Stimulated activated CD8-positive, alpha-beta memory T cell treated with anti-CD3 and anti-CD28 coated beads, Interleukin-7, amount 100 ng/mL, for 1 hour (primary cell): ENCODE measurements at places on chromosomes 12 and 14.

- no peak for DNase-seq
Measured at GRCh38 chr12:42510823-42511222, 78.7 kb downstream of the PRICKLE1 start.

DNA sequence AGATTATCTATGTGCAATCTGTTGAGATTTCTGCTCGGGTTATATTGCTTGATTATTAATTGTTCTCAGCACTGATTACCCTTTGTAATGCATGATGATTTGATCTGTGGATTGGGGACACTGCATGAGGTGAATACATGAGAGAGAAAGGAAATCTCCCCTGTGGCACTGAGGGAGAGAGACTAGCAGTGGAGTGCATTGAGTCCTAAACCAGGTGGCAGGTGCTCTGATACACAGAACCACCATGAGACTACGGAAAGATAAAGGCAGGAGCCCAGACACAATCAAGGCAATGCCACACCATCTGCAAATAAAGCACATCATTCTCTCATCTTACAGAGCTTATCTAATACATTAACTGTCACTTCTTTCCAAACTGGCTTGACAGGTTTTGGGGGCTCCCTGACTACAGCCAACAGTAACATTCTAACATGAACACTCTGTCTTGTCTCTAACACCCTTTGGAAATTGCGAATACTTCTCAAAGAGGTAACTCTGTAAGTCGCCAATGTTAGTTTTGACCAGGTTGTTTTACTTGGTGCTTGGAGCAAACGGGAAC, 37.6 kb upstream of the TSPAN8 start:
- DNase-seq: no peak

DNA sequence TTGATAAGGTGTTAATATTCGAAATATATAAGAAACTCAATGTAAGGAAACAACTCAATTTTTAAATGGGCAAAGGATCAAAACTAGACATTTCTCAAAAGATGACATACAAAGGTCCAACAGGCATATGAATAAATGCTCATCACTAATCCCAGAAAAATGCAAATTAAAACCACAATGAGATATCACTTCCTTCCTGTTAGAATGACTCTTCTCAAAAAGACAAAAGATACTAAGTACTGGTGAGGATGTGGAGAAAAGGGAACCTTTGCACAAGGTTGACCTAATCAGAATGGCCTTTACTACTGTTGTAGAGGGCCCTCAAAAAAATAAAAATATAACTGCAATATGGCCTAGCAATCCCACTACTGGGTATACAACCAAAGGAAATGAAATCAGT, 383.4 kb downstream of the KCNH5 start:
- DNase-seq: no peak

GRCh38 chr12:111927346-111927745, 85.3 kb downstream of the MAPKAPK5 start:
- DNase-seq: no peak

DNA sequence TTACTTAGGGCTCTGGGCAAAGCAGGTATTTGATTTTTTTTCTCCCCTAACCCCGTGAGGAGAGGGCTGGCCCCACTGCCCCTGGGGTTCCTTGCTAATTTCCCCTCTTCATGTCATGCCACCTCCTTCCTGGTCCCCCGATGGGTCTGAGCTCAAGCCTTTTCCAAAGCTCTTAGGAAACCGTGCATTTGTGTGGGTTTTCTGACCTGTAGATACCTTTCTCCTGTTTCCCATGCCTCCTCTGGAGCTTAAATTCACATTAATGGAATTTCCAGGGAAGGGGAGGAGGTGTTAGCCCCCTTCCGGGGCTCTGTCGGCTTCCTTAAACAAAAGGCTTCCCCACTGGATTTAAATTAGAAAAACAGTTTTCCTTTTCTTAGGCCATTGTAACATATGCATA, 12.6 kb downstream of the SFSWAP start:
- DNase-seq: no peak

- DNase-seq: no peak
Measured at GRCh38 chr14:85468816-85469215, 61.1 kb upstream of the FLRT2 start.

DNA sequence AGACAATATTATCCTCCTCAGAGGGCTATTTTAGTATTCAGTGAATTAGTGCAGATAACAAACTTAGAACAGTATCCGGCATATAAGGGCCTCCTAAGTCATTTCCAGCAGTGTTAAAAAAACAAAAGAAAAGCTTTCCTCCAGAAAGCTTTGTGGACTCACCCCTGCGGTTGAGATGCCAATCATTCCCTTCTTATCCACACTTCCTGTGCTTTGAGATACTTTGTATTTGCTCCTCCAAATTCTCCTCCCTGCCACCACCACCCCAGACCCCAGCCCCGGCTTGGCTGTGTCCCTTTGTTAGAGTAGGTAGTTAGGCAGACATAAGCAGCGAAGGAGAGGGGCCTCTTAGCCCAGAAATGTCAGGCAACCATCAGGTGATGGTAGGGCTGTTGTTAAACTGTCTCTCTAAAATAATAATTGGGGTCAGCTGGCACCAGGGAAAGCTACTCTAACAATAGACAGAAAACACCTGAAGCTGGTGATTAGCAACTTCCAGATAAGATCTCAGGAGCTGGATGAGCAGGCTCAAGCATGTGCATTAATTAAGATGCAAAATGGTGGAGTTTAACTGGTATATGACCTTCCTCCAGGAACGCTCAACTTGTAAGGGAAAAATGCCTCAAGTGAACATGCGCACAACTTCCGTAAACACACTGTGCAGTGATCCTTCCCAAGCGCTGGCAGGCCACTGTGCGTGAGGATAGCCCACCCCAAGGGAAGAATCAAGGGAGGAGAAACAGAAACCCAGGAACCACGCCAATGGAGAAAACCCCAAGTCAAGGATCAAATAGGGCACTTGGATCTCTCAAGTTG, 152.1 kb upstream of the EEA1 start:
- no peak for DNase-seq

DNA sequence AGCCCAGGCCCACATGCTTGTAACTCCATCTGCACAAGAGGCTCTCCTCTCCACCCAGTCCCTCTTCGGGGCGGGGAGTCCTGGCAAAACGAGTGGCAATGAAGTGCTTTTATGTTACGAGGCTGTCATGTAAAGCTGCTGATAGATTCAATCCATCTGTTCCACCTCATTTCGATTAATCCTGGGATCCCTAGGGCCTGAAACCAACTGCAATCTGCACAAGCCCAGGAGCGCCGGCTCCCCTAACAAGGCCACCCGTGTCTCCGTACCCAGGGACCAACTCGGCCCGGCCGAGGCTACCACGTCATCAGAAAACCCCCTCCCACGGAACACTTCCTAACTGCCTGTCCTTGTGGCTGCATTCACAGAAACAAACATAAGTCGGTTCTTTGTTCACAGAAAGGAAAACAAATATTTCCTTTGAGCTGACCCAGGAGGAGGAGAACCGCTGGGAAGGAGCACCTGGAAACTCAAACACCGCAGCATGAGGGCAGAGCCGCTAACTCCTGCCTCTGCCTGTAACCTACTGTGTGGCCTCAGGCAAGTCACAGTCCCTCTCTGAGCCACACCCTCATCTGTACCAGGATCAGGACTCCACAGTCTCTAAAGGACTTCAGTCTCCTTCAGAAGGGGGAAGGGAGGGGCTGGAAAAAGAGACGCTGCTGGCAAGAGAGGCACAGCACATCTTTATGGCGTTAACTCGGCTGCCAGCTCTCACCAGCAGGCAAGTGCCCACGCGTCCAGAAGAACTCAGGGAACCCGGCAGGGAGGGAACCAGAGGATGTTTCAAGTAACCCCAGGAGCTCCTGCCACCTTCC, 47.8 kb downstream of the CCDC88C start:
- DNase-seq: no peak

- no peak for DNase-seq
Measured at GRCh38 chr14:91410771-91411536, 6.7 kb downstream of the CCDC88C start.

- no peak for DNase-seq
Measured at GRCh38 chr12:3014641-3015040, 55.4 kb downstream of the TEAD4 start.

GRCh38 chr14:22471545-22472121, 117.4 kb downstream of the DAD1 start:
- DNase-seq: no peak

DNA sequence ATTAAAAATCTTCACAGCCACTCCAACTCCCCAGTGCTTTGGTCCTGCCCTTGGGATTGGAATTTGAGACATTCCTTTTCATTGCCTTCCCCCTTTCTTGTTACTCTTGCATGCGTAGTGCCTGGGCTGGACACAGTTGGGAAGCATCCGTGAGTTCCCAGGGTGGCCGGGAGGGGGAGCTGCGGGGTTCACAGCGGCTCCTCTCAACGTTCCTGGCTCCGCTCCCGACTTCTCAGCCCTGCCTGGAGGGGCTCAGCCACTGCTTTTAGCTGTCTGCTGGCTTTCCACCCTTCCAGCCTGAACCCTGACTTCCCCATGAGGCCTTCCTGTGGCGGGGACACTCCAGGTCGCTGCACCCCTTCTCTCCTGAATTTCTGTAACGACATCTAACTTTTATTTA, 3.2 kb downstream of the TEX52 start:
- no peak for DNase-seq

GRCh38 chr12:24997970-24998582, 49.2 kb upstream of the BCAT1 start:
- no peak for DNase-seq

GRCh38 chr12:31228811-31229792, 96.8 kb downstream of the SINHCAF start:
- no peak for DNase-seq

- no peak for DNase-seq
Measured at GRCh38 chr12:121391619-121392324, 8.1 kb upstream of the RNF34 start.

GRCh38 chr14:94677213-94677612, 65.0 kb downstream of the SERPINA3 start:
- DNase-seq: no peak
